ENCODE measurements at places on chromosomes 6 and 20.
A peak's percentile ranks its signal among the peaks of the same experiment; 100 is the strongest.

GRCh38 chr6:7558781-7559180, 17.3 kb downstream of the DSP start:
- no peak for DNase-seq

DNA sequence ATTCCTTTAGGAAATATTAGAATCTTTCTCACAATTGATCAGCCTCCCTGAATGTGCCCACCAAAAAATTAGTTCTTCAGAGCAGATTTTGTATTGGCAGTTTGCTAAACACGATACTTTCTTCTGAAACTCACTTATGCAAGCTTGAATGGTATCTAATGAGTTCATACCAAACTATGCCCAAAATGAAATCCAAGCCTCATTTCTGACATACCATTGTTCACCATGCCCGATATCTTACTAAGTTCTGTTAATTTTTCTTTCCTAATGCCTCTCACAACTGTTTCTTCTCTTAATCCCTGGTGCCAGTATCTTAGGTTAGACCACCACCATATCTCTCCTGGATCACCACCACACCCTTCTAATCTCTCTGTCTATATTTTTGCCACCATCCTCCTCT, 755.9 kb downstream of the KIF16B start:
- DNase-seq: no peak

DNA sequence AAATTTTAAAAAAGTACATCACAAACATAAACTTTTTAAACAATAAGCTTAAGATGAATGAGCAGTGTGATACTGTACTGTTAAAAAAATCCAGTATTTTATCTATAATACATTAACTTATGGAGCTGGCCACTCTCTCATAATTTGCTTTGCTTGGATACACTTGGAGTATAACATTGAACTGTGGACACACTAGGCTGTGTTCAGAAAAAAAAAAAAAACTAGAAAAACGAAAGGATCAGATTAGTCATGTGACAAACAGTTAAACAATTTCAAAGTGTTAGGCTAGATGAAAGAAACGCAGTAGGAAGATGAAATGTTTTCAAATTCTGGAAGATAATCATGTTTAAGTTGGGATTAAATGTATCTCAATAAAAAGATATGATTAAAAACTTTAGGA, 220.0 kb downstream of the GRIK2 start:
- no peak for DNase-seq

DNA sequence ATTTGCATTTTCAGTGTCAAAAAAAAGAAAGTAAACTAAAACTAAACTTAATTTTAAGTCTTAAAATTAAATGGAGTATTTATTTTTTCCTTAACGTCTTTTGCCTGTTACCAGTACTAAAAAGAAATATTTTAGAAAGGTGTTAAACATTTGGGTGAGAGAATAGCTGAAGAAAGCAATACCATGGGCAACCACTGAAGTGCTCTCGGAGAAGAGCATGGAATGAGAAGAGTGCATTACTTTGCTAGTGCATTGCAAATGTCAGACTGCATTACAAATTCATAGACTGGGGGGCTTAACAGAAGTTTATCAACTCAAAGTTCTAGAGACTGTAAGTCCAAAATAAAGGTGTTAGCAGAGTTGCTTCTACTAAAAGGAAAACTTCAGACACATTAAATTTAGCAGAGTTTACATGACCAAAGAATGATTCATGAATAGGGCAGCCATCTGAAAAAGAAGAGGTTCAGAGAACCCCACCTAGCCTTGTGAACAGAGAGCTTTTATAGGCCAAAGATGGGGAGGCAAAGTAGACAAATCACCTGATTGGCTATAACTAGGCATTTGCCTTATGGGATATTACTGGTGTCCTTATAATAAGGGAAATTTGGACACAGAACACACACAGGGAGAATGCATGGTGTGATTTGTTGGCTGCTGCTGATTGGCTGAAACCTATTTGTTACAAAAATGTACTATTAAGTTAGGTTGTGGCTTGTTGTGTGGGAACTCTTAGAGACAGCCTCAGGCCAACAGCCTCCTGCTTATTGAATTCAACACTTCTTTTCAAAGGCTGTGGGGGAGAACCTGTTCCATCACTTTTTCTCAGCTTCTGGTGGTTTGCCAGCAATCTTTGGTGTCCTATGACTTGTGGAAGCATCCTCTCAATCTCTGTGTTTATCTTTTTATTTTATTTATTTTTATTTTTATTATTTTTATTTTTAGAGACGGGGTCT, 106.7 kb upstream of the RREB1 start:
- no peak for DNase-seq

DNA sequence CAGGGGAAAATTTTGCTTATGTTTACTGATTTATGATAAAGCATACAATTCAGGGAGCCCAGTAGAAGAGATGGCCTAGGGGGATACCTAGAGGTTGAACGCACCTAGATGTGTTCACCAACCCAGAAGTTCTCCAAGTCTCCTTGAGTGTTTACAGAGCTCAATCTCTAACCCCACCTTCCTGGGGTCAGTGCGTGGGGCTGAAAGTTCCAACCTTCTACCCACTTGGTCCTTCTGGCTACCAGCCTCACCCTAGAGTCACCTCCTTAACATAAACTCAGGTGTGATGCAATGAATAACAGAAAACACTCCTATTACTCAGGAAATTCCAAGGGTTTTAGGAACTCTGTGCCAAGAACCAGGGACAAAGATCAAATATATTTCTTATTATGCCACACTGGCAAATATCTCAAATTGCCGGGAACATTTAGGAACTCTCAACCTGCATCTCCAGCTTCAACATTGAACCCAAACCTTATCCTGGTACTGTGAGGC, 26.4 kb downstream of the AFG1L start:
- no peak for DNase-seq

DNA sequence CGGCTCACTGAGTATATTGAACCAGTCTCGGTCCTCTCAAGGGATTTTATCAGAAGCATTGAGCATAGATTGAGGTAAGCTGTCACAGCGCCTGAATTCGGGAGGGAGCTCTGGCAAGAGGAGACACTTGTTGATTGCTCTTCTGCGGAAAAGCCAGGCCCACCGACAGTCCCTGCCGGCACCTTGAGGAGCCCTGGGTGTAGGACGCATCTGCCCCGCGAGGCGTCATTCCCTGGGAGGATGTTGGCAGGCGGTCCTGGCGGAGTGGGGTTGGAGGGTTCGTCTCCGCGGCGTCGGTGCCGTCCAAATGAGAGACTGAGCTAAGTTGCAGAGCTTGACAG, 843 bp downstream of the FBXO9 start:
- DNase-seq: no peak

GRCh38 chr20:11677836-11678235, 239.9 kb upstream of the BTBD3 start:
- DNase-seq: no peak

- DNase-seq: no peak
Observed at GRCh38 chr6:75526502-75527127, 33.0 kb upstream of the FILIP1 start.

DNA sequence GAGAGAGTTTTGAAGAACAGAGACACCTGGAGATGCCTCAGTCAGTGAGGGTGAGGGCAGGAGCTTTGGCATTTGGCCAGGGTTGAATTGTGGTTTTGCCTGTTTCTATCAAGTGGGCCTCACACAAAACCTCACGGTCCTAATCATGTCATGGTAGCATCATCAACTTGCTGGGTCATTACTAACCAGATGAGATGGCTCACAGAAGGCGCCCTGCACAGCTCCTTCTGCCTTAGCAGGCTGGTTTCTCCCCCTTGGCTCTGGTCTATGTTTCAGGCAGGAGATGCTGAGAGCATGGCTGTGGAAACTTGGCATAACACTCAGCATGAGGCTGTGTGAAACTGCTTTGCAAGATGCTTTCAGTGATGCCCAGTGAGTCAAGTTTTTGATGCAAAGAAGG, 99.3 kb downstream of the LRRC1 start:
- DNase-seq: no peak

- DNase-seq: peak; percentile 29
Observed at GRCh38 chr20:7841971-7842310, 98.3 kb downstream of the HAO1 start.

- no peak for DNase-seq
Observed at GRCh38 chr20:38862226-38862625, 56.7 kb downstream of the PPP1R16B start.

DNA sequence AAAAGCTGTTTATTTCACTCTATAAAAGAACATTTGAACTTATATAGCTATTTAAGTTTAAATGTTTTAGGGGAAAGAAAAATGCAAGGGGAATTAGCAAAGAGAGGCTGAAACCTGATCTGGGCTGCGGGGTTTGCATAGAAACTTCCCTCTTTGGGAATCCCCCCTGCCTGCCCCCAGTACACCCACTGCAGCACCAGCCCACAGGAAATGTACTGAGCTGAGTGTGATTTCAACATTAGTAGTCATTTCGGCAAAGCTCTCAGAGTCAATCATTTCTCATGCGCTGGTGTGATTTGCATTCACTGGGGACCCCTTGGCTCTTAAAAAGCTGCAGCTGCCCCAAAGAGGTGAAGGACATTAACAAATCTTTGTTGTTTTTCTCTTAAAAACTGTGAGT, 859.4 kb downstream of the MAFB start:
- DNase-seq: no peak

DNA sequence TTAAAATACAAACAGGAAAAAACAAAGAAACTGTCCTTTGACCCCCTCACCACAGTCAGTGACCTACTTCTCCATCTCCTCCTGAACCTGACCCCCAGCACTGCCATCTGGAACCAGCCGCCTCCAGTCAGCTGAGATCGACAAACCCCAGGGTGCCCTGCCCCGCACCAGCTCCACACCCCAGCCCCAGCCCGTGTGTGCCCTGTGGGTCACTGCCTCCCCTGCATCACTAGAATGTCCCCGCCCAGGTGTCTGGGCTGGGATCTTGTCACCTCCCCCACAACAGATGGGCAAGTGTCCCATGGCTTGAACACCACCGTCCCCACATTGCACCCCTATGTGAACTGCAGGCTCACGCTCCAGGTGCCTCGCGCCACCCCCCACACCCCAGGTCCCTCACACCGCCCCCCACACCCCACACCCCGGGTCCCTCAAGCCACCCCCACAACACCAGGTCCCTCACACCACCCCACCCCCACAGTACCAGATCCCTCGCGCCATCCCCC, 13.3 kb downstream of the TAF4 start:
- no peak for DNase-seq

DNA sequence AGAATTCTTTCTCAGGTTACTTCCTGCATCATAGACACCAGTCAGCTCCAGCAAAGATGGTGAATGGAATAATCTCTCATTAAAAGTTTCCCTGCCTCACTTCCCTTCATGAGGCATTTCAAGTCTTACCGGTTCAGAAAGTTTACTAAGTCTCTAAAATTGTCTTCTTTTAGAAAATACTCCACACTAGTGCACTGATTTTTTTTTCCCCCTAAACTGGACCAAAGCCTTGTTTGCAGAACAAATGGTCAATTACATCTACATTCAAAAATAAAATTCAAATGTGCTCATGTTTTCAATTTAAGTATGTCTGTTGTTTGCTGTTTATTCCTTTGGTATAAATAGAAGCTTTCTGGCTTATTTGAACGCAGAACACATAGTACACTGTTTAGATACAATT, 111.2 kb downstream of the GMPR start:
- DNase-seq: no peak

All from BJ (cell line).